Stimulated activated CD8-positive, alpha-beta memory T cell treated with anti-CD3 and anti-CD28 coated beads, Interleukin-15, amount 100 ng/mL, for 1 hour (primary cell): ENCODE measurements at places on chromosomes 7 and 10.

GRCh38 chr10:86177537-86178155, 188.9 kb downstream of the GRID1 start:
- DNase-seq = no peak

- DNase-seq = no peak
Observed at GRCh38 chr7:126937171-126937570, 315.6 kb downstream of the GRM8 start.

- no peak for DNase-seq
Observed at GRCh38 chr7:85851571-85852193, 664.8 kb upstream of the SEMA3D start.

- no peak for DNase-seq
Observed at GRCh38 chr7:157412491-157413180, 75.8 kb downstream of the DNAJB6 start.

DNA sequence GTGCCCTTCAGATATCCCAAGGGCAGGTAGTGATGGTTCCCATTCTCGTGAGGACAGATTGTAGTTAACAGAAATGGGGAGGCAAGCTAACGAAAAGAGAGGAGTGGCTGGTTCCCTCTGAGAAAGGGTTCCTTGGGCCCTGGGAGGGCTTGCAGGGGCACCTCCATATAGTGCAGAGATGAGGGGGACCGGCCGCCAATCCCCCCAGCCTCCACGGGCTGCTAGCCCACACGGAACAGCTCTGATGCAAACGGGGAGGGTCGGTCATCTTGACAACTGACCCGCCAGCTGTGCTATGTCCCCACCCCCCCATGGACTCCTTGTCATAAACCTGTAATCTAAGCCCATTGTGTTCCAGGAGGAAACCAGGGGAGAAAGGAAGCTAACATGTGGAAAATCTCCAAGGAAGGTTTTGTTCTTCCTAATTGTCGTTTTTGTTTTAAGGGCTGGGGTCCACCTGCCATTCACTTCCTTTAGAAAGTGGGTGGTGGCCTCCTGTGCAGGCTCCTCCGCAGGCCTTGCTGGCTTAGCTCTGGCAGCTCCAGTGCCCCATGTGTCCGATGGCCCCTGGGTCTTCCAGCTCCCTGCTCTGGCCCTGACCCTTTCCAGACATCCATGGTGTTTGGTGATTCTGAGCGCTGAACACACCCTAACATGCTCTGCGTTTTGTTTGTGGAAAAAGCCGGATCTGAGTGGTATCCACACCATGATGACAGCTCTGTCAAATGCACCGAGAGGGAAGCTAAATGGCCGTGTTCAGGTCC, 15.9 kb downstream of the ADCY1 start:
- DNase-seq = no peak

GRCh38 chr10:83543691-83544462, 595.4 kb upstream of the GHITM start:
- DNase-seq = no peak

DNA sequence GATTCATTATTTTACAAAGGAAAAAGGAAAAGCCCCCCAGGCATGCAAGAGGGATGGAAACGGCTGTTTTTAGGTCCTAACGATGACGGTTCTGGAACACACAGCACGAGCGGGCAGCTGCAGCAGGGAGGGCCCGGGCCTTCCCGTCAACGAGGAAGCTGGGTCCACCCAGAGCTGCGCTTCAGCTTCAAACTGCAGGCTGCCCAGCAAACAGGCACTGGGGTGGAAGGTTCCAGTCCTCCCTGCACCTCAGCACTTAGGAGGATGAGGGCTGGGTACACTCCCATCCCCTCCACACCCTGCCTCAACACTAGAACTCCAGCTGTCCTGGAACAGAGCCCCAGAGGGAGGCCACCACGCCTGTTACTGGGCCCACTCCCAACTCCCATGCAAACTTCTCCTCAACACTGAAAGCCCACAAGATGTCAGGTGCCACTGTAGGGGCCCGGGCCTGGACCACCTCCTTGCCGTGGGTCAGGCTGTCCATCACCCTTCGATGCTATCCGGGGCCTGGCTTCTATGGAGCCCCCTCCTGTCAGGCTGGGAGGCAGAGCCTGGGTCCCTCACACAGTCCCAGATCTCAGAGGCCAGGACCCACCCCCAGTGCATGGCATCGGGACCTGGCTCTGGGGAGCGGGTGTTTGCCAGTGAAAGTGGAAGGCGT, 33.0 kb downstream of the PAPOLB start:
- no peak for DNase-seq

- no peak for DNase-seq
Observed at GRCh38 chr10:69180525-69181204, 631 bp downstream of the SUPV3L1 start.

DNA sequence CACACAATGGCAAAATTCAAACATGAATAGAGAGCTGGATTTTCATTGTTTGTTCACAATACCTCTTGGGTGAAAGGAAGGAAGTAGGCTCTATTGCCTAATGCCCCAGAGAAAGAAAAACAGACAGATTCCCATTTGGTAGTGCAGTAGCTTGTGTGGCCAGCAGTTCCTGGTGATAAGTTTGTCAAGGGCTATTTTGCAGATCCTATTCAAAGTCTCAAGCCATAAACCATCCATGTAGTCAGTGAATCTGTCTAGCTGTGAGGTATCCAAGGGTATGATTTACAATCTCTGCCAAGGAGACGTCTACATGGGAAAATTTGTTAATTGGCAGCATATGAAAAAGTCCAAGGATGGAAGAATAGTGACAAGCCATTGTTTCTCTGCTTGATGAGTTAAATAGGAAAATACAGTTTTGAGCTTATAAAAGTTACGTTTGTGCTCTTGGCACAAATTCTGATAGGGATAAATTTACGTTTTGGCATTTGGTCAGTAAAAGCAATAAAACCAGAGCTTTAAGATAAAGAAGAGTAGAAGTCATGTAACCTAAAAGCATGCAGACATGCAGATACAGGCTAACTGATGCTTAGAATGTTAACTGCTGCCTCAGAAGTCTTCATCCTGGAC, 269.1 kb downstream of the GATA3 start:
- no peak for DNase-seq

- DNase-seq = no peak
Observed at GRCh38 chr7:113256883-113257531, 138.7 kb upstream of the SMIM30 start.

DNA sequence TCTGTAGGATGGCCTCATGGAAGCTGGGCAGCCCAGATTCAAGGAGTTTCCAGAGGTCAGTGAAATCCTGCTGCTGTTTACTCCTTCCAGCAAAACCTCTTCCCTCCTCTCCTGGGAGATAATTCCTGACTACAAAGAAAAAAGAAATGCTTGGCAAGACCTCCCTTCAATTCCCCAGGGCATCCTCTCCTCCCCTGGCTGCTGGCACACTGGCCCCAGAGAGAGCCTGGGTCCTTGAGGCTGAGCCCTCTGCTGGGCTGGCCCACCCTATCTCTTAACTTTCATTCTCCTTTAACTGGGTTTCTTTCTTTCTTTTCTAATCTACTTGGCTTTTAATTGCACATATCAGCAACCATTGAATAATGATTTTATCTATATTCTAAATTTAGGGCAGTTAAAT, 7.7 kb downstream of the DRGX start:
- no peak for DNase-seq

- no peak for DNase-seq
Observed at GRCh38 chr10:61965703-61966395, 64.3 kb downstream of the ARID5B start.

GRCh38 chr7:130319541-130319940, 25.1 kb upstream of the CPA5 start:
- no peak for DNase-seq

- DNase-seq = no peak
Observed at GRCh38 chr7:100864263-100864845, 2.8 kb upstream of the TRIP6 start.

DNA sequence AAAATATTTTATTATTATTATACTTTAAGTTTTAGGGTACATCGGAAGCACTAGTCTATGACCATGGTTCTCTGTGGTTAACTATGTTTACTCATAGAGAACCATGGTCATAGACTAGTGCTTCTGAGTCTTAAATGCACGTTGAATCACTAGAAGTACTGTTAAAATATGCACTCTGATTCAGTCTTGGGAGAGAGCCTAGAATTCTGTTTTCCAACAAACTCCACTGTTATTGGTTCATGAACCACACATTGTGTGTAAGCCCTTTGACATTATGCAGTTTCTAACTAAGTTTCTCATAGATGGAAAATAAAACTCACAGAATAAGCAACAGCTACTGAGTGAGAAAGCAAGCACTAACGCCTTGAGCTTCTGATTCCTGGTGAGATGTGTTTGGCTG, 1120.6 kb downstream of the SORCS1 start:
- no peak for DNase-seq

DNA sequence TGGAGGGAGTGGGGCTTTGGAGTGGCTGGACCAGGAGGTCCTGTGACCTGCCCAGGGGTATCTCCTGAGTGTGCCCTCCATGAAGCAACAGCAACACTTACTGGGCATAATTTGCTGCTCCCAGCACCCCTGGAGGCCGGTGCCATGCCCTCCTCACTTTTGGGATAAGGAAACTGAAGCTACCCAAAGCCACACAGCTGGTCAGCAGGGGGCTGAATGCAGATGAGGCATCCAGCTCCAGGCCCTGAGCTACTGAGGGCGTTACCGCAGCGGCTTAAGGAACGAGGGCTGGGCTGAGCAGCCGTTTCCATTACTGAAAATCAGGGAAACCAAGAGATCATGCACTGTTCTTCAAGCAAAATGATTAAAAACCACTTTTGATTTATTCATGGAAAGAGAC, 408.9 kb downstream of the GLRX3 start:
- DNase-seq = no peak

DNA sequence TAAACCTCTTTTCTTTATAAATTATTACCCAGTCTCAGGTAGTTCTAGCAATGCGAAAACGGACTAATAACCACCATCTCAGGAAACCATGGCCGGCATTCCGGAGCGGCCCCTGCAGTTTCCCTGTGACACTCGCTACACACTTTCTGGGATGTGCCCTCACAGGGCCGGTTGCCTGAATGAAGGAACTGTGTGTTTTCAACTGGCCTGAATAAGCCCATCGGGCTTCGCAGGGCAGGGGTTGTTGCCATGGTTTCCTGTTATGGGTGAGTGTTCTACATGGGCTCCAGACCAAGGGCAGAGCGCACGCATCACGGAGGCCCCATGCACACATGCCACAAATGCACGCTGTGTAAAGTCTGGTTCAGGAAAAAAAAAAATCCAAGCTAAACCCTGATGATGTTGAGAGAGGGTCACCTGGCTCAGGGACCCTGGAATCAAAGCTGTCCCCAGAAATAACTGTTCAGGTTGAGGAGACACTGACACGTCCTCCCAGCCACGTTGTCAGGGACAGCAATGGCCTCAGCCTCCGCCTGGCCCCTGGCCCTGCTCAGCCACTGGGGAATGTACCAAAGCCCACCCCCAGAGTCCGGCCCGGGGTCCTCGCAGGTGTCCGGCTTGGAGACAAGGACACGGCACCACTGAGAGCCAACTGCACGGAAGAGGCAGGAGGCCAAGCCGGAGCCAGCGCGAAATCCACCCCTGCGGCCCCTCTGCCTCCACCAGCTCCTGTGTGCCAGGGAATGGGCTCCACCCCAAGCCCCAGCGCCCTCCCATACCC, 47.9 kb downstream of the STK32C start:
- DNase-seq = no peak

GRCh38 chr7:148398844-148399365, 191.7 kb upstream of the C7orf33 start:
- no peak for DNase-seq

GRCh38 chr10:121080281-121080891, 229.2 kb downstream of the WDR11 start:
- no peak for DNase-seq

- DNase-seq = no peak
Observed at GRCh38 chr7:80318081-80318480, 183.4 kb downstream of the GNAI1 start.

- DNase-seq = no peak
Observed at GRCh38 chr7:30970074-30970473, 6.3 kb downstream of the GHRHR start.

- DNase-seq = no peak
Observed at GRCh38 chr7:64916-65341, 127.4 kb upstream of the FAM20C start.

GRCh38 chr7:15784694-15785030, 98.2 kb upstream of the MEOX2 start:
- no peak for DNase-seq

- no peak for DNase-seq
Observed at GRCh38 chr10:60707841-60708240, 70.4 kb upstream of the CDK1 start.

DNA sequence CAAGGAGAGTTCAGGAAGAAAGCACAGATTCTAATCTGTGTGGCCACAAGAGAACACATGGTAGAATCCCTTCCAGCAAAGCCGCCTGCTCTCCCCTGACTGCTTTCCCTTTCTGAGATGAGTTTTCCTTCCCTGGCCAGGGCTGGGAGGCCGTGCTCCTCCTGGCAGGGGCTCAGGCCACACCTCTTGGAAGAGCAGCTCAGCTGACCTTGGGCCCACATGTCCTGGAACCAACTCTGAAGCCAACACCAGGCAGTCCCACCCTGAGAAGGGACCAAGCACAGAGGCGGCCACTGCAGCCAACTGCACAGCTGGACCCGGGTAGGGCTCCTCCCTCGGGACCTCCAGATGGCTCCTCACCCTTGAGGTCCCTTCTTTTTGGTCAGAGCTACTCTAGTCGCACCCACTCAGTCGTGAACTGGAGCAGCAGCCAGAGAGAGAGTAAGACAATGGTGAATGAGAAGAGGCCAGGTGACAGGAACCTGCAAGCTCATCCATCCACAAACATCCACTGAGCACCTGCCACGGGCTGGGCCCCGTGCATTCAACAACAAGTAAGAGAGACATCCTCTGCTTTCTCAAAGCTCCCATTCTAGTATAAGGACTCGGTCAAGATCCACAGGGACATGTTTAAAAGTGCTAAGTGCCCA, 40.3 kb downstream of the FAM53B start:
- no peak for DNase-seq

- DNase-seq = no peak
Observed at GRCh38 chr10:73759512-73760115, 15.4 kb downstream of the SEC24C start.

GRCh38 chr10:72140174-72140573, 51.8 kb upstream of the SPOCK2 start:
- DNase-seq = no peak

DNA sequence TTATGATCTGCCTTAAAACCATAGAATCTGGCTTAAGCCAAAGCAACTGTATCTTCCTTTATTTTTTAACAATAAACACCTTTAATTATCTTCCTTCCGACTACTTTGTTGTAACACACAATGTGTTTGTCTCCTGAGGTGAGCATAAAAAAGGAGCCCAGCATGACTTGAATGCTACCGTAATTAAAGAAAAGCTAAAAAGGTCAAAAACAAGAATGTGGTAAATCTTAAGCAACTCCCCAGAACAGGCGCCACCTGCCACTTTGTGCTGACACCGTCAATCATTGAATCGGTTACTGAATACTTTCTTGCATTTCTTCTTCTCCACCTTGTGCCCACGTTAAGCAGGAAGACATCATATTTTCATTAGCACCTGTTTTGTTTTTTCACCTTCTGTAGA, 569.9 kb upstream of the C7orf33 start:
- DNase-seq = no peak

- no peak for DNase-seq
Observed at GRCh38 chr7:30366606-30367005, 82.2 kb downstream of the ZNRF2 start.

- DNase-seq = no peak
Observed at GRCh38 chr10:84581976-84582375, 253.6 kb downstream of the CCSER2 start.
